ENCODE measurements at places on chromosomes 4 and X.

DNA sequence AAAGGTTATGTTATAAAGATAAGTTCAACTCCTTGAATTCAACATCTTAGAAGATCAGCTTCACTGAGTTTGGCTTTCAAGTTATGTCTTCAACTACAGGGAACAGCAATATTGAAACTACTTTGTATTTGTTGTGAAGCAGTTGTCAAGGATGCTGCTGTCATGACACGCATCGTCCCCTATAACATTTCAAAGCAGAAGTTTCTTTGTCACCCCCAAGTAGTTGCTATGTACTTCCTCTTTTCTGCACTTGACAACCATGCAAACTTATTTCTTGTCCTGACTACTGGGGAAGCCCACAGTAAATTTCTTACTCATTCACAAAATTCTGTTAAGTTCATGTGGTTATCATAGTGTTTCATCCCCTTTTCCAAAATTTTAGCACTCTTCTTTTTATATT lies 14.3 kb downstream of the ANTXR2 start:
- DNase-seq, result no peak

GRCh38 chrX:114017086-114017485 lies 566.8 kb upstream of the HTR2C start:
- DNase-seq, result no peak

DNA sequence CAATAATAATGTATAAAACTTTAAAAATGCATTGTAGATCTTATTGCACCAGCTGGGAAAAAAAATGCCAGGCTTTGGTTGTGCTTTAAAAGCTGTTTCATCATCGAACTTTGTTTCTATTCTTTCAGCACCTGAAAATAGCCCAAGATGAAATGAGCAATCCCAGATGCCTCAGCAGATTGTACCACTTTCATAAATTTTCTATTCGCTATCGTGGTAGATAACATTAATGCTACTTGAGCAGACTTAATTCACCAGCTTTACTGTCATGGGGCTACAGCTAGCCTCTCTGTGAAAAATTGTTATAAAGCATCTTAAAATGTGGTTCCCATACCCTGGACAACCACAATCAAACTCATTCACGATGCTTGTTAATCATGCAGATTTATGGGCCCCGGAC lies 599.6 kb upstream of the HS3ST1 start:
- no peak for DNase-seq

GRCh38 chr4:107994894-107995293 lies 5.2 kb downstream of the HADH start:
- no peak for DNase-seq

DNA sequence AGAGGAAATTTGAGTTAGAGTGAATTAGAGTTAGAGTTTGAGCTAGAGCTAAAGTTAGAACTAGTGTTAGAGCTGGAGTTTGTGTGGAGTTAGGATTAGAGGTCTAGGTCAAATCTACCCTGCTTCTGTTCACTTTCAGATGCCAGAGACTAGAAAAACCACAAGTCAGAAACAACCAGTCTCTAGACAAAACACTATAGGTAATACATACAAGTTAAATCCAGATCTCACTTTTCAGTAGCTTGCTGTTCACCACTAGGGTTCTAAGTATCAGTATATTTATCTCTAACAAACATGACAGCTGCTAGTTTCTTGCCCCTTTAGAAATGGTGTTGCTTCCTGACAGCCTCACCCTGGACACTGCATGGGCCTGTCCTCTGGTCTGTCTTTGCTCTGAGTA lies 300.7 kb downstream of the ARAP2 start:
- DNase-seq, result no peak

DNA sequence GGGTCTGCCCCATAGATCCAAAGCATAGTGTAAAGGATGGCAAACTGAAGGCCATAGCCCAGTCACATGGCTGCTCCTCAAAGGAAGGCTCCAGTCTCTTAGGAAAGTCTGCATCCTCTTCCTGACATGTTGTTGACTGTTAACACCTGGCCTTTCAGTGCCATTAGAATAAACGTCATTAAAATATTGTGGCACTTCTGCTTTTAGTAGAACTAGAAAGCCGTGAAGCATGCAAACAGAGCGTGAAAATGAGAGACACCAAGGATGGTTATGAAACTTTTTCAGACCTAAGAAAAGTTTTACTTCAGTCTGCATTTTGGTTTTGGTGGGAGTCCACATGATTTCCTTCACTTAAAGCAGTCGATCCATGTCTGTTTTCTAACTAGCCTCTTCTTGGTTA lies 41.1 kb upstream of the AFF2 start:
- no peak for DNase-seq

GRCh38 chrX:47941423-47941822 lies 62.4 kb downstream of the ZNF182 start:
- no peak for DNase-seq
